ENCODE measurements at places on chromosomes 13 and 19.

GRCh38 chr13:51673165-51673564 lies 88.9 kb downstream of the WDFY2 start:
- DNase-seq: no peak

DNA sequence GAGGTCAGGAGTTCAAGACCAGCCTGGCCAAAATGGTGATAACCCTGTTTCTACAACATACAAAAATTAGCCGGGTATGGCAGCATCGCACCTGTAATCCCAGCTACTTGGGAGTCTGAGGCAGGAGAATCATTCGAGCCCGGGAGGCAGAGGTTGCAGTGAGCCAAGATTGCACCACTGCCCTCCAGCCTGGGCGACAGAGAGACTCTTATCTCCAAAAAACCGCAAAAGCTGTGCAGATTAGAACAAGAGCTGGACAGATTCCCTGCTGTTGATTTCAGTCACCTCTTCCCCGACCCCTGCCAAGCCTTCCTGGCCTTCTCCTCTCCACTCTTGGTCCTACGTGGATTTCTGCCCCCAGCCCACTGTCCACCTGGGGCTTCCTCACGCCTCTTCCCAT lies 8.3 kb downstream of the CAMSAP3 start:
- no peak for DNase-seq

- DNase-seq: no peak
Observed at GRCh38 chr19:38980583-38981374, 5.2 kb upstream of the FBXO17 start.

DNA sequence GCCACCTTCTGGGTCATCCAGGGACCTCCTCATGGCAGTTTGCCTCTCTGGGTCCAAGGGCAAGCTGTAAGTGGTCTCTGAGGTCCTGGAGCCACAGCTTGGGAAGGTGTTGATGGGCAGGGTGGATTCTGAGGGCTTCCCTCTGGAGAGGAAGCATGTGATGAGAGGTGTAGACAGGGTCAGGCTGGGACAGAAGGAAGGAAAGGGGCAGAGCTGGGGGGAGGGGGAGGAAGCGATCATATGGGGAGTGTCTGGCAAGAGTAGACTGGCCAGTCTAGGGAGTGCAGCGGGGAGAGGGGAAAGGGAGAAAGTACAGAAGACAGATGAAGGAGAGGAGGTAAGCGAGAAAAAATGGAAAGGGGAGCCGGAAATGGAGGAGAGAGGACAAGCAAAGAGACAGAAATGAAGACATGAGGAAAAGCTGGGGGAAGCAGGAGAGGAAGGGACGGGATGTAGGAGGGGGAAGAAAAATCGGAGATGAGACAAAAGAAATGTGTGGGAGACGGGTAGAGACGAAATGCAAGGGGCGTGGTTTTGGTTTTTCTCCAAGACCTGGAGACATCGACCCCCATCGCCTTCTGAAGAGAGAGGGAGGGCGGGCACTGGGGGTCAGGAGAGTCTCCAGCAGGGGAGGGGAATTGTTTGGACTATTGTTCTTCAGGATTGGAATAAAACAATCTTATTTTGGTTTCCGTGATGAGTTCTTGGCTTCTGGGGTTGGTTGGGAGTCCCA lies 26.6 kb downstream of the ZSWIM9 start:
- DNase-seq: no peak

GRCh38 chr19:57648331-57649003 lies 15.5 kb downstream of the ZNF211 start:
- no peak for DNase-seq

DNA sequence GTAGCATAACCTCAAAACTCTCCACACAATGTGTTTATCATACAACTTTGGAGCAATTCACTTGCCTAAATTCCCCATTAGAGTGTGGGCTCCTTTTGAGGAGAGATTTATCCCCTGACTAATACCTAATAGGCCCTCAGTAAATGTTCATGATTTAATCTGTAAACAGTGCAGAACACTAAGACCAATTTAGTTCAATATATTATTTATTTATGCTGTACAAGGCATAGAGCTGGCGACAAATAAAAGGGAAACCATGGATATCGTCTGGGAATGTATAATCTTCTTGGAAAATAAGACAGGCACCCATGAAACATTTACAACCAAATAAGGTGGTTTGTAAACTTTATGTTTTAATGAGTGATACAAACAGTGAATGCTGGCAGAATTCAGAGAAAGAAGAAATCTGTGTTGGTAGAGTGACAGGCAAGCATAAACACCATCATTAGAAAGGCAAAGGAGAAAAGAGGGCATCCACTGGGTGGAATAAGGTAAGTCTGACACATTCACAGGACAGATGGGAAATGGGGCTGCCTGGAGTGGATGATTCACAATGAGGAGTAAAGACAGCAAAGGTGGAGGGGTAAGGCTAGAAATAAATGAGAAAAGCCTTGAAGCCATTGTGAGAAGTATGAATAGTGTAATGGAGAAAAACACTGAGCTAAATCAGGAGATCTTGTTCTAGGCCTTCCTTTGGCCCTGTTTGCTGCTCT lies 106.1 kb upstream of the MIR17HG start:
- DNase-seq: no peak

DNA sequence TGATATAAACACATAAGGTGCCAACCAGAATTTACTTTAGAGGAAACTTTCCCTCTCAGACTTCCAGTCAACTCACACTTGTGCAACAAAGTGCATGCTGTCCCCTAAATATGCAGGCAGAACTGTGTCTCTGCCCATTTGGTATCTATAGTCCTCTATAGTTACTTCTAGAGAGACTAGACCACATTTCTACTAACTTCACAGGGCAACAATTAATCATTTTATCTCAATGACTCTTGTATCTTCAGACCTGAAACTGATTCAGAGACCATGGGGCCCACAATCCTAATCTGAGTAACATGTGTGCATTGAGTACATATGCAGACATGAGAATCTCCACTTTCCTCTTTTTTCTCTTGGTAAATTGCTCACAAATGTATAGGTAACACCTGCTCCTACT lies 158.1 kb downstream of the ZNF486 start:
- DNase-seq: no peak

GRCh38 chr13:43767341-43767931 lies 19.3 kb downstream of the ENOX1 start:
- DNase-seq: no peak

DNA sequence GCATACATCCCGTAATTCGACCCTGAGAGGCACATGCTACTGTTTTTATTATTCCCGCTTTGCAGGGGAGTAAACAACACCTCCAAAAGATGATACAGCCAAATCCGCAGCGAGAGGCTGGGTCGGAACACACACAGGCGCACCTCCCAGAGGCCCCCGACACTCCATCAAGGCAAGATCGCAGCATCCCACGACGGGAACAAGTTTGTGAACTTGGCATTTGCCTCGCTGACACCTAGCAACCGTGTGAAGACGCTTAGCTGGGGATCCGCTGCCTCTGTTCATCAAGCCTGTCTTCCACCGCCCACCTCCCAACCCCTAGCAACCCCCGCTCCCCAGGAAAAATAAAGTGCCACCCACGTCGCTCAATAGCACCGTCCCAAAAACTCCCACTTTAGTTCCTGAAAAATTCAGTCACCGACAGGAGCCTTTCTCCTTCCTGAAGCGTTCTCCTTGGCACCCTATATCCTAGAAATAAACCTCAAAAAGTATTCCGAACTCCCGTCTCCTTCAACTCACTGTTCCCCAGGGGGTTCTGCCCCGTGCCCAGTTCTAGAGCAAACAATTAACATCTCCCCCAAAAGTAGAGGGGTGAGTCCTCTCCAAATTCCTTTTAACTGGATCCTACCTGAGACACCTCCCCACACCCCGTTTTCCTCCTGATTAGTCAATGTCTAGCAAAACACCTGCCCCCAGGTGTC lies 1.7 kb downstream of the GNG7 start:
- no peak for DNase-seq

GRCh38 chr13:42039457-42039945 lies 8.9 kb upstream of the DGKH start:
- DNase-seq: no peak

DNA sequence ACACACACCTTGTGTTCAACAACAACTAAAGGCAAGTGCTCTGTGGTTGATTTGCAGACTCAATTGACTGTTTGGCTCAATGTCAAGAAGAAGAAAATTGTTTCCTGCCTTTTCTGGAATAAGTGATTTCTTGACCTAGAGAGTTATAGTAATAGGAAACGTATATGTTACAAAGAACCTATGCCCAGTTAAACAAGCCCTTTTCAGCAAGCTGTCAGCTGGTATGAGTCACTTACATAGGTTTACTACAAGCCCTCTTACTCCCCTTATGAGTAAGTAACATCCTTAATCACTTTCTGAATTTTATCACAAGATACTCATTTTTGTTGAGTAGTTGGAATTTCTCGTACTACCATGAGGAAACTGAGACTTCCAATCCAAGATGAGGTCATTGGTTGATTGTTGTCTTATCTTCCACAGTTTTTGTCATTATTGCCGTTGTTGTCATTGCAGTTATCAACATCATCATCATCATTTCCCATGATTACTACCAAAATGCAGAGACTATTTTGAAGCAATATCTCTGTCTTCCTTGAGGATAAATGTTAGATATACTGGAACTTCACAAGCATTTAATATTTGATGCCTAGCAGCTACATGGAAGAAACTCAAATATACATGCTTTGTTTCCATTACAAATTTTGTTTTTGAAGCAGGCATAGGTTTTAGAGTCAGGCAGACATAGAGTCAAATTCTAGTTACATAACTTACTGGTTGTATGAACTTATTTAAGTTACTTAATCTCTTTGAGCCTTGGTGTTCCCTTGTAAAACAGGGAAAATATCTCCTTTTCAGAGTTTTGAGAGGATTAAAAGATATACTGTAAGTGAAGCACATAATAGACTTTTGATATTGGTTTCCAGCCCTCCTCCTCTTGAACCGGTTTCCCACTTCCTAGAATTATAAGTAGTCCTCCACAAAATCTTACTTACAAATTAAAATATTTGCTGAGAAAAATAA lies 106.0 kb downstream of the RAP2A start:
- DNase-seq: no peak

- no peak for DNase-seq
Observed at GRCh38 chr13:26838821-26839220, 78.2 kb upstream of the GPR12 start.

DNA sequence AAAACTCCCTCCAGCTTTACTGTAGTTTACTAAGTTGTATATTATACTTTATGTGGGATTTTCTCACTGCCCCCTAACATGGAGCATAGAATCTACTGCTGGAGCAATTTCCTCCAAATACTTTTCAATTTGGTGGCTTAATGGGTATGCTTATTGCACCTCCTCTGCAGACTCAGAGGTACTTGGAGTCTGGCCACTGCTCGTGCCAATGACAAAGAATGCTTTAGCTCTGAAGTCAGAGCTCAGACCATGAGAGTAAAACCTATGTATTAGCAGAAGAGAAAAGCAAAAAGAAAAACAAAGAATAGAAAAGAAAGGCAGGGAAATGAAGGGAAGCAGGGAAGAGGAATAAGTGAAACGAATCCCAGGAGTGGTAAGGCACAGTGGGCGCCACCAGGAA lies 71.9 kb downstream of the SUCLA2 start:
- no peak for DNase-seq

- DNase-seq: no peak
Observed at GRCh38 chr19:33300009-33300893, 2.1 kb downstream of the CEBPA start.

DNA sequence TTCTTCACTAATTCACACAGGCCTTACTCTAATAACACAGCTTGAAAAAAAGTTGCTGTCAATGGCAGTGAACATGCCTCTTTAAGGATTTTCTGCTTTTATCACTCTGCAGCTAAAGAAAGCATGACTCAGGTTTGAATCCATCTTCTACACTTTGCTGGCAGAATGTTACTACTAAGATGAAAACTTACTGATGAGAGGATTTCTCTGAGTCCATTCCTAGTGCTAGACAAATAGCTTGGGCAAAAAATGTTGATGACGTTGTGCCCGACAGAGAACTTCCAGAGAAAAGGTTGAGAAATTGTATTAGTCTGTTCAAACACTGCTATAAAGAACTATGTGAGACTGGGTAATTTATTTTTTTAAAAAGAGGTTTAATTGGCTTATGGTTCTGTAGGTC lies 572.0 kb downstream of the IRS2 start:
- DNase-seq: no peak

DNA sequence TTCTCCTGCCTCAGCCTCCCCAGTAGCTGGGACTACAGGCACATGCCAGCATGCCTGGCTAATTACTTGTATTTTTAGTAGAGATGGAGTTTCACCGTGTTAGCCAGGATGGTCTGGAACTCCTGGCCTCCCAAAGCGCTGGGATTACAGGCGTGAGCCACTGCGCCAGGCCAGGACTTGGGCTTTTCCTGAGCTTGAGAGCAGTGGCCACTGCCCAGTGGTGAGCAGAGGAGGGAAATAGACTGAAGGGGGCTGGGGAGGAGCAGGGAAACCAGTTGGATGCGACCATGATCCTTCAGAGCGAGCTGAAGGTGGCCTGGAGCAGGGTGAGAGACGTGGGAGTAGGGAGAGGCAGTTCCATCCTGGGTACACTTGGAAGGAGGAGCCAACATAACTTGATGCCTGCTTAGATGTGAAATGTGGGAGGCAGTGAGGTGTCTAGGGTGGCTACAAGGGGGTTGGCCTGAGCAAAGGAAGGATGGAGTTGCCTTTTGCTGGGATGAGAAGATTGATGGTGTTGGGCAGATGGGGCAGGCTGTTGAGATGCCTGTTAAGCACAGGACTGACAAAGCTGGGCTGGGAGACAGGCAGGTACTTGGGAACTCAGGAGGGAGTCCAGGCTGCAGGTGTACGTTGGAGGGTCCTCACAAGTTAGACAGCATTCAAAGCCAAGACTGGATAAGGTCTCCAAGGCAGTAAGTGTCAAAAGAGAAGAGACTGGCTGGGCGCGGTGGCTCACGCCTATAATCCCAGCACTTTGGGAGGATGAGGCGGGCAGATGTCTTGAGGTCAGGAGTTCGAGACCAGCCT lies 31.8 kb downstream of the KCTD15 start:
- no peak for DNase-seq

DNA sequence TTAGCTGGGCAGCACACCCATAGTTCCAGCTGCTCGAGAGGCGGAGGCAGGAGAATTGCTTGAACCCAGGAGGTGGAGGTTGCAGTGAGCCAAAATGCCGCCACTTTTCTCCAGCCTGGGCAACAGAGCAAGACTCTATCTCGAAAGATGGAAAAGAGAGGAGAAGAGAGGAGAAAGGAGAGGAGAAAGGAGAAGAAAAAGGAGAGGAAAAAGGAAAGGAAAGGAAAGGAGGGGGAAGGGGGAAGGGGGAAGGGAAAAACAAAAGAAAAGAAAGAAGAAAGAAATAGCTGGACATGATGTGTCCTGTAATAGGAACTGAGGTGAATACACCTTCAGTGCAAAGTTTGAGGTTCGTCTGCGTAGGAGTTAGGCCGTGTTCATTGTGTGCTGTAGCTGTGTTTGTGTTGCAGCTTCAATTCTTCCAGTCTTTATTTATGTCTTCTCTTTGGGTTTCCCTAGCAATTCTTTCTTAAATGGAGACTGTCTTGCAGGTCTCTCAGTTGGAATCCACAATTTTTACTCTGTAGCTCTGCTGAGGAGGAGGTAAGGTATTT lies 13.4 kb downstream of the ZNF607 start:
- no peak for DNase-seq
